Left forelimb (tissue), 1 donor: ENCODE measurements at places on chromosomes 1 and 21.

DNA sequence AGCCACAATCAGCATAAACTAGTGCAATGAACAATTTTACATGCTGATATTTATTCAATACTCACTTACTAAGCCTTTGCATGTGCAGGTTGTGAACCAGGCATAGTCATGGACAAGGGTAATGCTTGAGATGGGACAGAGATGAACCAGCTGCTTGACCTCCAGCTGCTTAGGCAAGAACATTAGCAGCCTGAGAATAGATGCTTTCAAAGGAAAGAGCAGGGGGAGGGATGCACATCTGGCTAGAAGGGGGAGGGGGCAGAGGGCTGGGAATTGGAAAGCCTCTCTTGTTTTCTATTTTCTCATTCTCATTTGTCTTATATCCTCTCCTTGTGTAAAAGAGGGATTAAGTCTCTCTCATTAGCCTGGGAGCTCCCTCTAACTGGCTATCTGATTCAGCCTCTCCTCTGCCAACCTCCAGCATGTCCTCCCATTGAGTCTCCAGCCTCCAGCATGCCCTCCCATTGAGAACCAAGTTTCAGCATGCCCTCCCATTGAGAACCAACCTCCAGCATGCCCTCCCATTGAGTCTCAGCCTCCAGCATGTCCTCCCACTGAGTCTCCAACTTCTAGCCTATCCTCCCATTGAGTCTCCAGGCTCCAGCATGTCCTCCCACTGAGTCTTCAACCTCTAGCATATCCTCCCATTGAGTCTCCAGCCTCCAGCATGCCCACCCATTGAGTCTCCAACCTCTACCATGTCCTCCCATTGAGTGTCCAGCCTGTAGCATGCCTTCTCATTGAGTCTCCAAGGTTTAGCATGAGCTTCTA, 38.4 kb upstream of the TRABD2B start:
- peak; percentile 61 for DNase-seq

GRCh38 chr1:19786988-19787423, 12.7 kb downstream of the TMCO4 start:
- DNase-seq, result no peak

DNA sequence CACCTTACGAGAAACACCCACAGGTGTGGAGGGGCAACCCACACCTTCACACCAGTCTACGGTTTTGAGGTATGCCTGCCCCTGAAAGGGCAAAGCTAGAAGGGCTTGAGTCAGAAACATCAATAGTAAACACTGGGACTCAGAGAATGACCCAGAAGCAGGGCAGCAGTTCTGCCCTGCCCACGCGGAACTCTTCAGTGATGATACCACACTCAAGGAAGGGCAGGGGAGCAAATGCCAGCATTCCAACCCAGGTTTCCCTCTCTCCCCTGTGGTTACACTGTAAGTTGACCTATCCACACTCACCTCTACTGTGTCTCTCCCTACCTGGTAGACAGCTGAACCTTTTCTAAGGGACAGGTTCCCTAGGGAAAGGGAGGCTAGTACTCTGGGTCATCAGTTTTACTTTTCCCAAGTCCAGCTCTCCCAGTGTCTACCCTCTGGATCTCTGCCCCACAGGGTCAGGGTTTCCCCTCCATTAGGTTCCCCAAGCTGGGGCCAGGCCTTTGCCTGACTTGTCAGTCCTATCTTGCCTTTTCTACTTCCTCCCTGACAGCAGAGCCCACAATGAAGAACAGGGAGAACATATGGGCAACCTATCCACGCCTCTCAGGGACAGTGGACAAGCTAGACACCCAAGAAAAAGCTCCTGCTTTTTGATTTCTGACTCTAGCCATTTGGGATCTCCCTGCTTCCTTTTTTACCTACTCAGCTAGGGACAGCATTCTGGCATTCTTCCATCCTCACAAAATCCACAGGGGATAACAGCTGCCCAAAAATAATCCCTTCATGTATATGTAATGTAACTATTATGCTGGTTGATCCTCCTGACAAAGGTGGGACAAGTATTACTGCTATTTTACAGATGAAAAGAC, 3.0 kb downstream of the F11R start:
- DNase-seq, result no peak

DNA sequence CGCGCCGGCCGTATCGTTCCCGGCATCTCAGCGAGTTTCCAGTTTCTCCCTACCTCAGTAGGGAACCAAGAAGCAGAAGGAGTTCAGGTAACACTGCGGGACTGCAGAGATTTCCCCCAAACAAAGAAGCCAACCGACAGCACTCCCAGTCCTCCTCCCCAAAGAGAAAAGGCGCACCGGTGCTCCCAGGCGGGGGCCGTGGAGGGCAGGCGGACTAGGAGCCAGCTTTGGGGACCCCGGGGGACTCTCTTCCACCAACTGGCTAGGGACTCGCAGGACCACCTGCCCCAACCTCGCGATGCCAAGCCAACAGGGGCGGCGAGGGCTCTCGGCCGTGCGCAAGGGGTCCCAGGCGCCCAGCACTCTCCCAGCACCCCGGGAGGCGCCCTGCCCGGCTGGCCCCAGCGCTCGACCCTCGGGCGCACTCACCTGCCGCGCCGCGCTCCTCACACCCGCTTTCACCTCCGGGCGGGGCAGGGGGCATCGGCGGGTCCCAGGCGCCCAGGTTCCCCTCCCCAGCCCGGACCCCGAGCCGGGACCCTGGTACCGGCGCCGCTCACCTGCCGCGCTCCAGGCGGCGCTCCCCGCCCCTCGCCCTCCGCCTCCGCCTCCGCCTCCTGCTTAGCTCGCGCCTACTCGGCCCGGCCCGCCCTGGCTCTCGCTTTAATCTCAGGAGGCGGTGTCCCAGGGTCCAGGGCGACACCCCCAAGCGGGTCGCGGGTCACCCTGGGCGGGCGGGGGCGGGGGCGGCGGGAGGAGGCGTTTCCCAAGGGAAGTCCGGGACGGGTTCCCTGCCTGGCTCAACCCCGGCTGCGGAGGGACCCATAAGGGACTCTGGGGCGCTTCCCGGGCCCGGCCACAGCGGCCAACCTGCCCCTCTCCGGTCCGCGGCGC, at the start of gene TMPRSS2:
Gene TMPRSS2 (minus strand): TSS at position 638 of the 894 bp plus-strand sequence. CDS start 10,025 bp downstream, outside the sequence.
- DNase-seq, result no peak

- no peak for DNase-seq
Measured at GRCh38 chr1:226308166-226308722, 720 bp downstream of the LIN9 start.

- DNase-seq, result no peak
Measured at GRCh38 chr1:160404094-160404493, 3.7 kb downstream of the VANGL2 start.

DNA sequence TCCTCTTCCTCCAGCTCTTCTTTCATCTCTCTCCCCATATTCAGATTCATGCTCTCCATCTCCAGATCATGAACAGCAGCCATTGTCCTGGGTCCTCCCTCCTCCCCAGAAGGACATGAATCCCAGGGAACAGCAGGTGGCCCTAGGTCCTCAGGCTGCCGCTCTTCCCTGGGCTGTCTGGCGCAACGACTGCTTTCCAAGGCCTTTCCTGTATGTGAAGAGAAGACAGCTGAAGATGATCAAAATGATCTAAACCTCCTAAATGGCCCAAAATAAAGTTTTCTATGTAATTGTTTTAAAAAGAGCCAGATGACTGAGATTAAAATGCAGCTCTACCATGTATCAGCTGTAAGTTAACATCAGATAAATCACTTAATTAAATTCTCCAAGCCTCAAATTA, 22.5 kb downstream of the RHBDL2 start:
- DNase-seq, result no peak

DNA sequence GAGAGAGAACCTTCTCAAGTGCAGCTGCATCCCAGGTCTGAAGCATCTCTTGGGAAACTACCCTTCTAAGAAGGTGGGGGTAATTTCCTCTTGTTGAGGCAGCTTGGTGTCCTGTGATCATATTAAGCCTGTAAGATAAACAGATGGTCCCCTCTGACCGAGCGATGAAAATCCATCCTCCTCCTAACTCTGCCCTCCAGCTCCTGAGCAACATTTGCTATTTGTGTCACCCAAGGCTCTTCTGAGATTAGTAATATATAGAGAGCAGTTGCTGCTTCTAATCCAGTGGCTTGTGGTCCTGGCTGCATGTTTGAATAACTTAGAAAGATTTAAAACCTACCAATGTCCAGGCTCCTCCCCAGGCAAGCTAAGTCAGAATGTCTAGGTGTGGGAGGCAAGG, 123.7 kb downstream of the DISC1 start:
- DNase-seq, result no peak

GRCh38 chr1:179547021-179547535, 28.7 kb downstream of the NPHS2 start:
- DNase-seq, result no peak

DNA sequence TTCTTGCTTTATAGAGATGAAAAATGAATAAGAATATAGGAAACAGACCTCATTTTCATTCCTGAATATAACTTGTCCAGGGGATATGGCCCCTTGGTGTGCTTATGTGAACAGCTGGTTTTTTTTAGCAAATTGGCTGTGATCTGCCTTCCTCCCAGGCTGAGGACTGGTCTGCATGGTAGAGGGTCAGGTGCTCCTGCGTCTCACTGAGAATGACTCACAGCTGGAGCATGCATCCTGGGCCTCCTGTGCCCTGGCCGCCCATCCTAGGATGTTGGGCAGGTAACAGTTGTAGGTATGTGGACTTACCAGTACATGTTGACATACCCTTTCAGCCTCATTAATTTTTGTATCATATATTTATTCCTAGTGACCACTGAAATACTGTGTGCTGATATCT, 29.8 kb downstream of the AGT start:
- no peak for DNase-seq

- no peak for DNase-seq
Measured at GRCh38 chr1:184930232-184930631, 44.1 kb downstream of the NIBAN1 start.

- no peak for DNase-seq
Measured at GRCh38 chr21:42063571-42064521, 7.3 kb upstream of the UMODL1 start.

DNA sequence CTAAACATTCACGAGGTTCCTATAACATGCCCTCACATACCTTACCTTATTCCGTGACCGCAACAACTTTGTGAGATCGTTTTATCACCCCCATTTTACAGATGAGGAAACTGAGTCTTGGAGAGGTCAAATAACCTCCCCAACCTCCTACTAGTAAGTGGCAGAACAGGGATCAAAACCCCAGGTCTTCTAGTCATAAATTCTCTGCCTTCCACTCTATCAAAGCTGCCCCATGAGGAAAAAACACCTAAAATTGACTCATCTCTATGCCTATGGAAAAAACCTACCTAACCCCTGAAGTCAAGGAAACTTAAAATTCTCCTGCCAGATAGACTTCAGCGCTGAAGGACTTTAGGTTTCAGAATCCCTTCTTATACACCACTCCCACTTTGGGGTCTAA, 69.5 kb upstream of the ERRFI1 start:
- no peak for DNase-seq

DNA sequence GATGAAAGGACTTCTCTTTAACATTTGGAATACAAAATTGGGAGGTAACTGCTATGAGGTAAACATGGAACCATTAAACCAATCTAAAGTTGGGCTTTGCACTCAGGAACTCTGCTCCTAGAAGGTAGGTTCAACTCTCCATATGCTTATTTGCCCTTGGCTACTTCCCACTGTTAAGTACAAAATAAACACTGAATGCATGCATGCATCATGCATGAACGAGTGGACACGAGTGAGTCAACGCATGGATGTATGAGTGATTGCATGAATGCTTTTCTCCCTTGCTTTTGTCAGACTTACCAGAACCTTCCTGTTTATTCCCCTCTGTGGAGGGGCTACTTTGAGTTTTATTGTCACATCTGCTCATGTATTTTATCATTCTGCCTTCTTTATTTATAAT, 42.4 kb upstream of the RUNX1 start:
- no peak for DNase-seq

GRCh38 chr1:21662426-21663247, 6.5 kb downstream of the RAP1GAP start:
- no peak for DNase-seq

DNA sequence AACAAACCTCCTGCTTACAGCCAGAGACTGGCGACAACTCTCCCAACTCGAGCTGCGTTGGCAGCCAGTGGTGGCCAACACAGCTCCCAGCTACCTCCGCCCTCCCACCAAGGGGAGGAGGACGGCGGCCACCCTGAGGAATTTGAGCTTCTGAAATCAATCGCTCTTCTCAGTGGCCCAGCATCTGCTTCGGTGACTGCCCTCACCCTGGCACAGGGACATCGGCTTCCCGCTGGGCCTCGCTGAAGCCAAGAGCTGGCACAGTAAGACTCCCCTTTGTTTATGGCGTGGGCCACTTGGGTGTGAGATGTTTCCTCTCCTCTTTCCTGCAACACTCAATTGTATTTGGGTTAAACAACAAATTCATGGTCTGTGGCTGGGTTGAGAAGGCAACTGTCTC, 136.2 kb downstream of the ZBTB18 start:
- no peak for DNase-seq

- DNase-seq, result no peak
Measured at GRCh38 chr1:54335755-54336108, 70.5 kb downstream of the SSBP3 start.

- DNase-seq, result no peak
Measured at GRCh38 chr21:39934895-39935294, 67.7 kb downstream of the PCP4 start.

- DNase-seq, result no peak
Measured at GRCh38 chr1:173479649-173480048, 2.5 kb downstream of the PRDX6 start.

GRCh38 chr1:153340356-153340755, 8.3 kb downstream of the PGLYRP4 start:
- DNase-seq, result no peak

GRCh38 chr1:228984646-228985631, 249.7 kb downstream of the RHOU start:
- DNase-seq, result no peak

DNA sequence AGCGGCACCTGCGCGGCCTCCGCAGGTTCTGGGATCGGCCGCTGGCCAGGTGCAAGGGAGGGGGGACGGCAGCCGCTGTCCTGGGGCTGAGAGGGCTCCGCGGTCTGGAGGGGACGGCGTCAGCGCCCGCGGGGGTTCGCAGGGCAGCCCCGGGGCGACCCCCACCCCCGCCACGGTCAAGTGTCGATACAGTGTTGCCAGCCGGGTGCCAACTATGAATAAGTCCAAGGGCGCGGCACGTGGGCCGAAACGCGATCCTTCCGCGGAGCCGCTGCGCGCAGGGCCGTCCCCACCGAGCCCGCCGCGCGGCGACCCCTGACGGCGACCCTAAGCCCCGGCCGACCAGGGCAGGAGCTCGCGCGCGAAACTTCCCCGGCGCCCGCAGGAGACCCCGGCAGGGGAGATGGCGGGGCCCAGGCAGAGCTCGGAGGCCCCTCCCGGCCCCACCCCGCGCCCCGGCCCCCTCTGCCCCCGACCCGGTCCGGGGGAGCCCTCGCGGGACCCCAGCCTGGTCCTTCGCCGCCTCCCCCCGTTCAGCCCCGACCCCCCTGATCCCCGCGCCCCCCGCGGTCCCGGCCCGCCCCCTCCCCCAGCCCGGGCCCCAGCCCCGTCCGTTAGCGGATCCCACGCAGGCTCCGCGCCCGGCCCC, 586 bp upstream of the AGPAT3 start:
- DNase-seq, result no peak

DNA sequence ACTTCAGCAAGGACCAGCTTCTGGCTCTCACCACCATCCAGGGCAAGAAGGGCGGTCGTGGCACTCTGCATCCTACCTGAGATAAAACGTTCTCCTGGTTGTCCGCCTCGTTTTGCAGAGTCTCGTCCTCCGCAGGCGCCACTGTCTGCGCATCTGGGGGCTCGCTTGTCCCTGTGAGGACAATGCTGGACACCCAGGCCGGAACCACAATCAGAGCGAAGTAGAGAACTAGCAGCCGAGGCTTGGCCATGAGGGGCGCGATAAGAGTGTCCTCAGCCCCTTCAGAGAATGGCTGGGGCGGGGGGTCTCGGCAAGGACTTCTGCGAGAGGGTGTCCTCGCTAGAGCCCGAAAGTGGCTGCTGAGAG, 505 bp downstream of the OLFML2B start:
- DNase-seq, result no peak
